ENCODE measurements at places on chromosomes 3 and 15.

DNA sequence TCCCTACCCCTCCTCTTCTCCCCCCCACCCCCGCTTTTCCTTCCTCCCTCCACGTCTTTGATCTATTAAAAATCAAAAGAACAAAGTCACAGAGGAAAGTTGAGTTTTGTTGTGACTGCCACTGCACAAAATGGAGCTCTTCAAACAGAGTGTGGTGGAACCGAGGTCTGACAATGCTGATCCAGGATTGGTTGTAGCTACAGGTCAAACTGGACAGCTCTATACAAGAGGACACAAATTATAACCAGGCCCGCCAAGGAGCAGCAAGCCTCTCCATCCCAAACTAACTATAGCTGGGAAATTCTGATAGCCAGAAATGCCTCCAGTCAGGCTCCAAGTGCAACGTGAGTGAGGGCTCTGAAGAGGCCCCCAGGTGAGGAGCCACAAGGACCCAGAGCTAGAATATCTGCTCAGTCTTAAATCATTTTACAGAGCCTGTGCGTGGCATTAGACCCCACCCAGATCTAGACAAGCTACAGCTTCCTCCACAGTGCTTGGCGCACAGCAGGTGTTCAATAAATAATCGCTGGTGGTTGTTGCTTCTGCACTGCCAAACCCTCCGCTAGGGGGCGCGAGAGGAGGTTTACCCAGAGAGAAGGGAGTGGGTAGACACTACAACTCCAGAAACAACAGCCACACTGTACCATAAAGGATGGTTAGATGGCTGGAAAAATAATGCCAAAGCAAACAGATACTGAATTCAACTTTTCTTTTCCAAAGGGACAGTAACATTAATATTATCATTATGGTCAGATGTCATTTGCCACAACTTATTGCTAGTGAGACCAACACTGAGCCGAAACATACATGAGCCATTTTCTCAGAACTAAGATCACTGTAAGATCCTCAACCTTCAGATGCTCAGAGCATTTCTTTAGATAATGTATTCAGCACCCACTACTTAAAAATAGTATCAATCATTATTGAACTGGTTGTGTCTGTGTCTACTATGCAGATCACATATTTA is 44.6 kb downstream of the ZIC4 start:
- peak; percentile 38 for DNase-seq

DNA sequence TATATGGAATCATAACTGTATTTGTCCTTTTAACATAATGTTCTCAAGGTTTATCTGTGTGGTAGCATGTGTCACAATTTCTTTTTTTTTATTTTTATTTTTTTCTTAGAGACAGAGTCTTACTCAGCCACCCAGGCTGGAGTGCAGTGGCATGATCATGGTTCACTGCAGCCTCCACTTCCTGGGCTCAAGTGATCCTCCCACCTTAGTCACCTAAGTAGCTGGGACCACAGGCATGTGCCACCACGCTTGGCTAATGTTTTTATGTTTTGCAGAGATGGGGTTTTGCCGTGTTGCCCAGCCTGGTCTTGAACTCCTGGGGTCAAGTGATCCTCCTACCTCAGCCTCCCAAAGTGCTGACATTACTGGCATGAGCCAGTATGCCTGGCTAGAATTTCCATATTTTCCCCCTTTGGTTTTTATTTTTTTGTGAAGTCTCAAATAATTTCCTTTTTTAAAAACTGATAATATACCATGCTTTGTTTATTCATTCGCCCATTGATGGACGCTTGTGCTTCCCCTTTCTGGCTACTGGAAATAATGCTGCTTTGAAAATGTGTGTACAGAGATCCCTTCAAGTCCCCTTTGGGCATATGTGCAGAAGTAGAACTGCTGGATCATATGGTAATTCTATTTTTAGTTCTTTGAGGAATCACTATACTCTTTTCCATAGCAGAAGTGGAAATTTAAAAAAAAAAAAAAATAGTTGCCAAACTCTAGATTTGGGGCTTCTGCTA is 28.4 kb downstream of the TMEM40 start:
- DNase-seq: no peak

- DNase-seq: no peak
Measured at GRCh38 chr15:62603742-62604141, 438.7 kb upstream of the C2CD4B start.

DNA sequence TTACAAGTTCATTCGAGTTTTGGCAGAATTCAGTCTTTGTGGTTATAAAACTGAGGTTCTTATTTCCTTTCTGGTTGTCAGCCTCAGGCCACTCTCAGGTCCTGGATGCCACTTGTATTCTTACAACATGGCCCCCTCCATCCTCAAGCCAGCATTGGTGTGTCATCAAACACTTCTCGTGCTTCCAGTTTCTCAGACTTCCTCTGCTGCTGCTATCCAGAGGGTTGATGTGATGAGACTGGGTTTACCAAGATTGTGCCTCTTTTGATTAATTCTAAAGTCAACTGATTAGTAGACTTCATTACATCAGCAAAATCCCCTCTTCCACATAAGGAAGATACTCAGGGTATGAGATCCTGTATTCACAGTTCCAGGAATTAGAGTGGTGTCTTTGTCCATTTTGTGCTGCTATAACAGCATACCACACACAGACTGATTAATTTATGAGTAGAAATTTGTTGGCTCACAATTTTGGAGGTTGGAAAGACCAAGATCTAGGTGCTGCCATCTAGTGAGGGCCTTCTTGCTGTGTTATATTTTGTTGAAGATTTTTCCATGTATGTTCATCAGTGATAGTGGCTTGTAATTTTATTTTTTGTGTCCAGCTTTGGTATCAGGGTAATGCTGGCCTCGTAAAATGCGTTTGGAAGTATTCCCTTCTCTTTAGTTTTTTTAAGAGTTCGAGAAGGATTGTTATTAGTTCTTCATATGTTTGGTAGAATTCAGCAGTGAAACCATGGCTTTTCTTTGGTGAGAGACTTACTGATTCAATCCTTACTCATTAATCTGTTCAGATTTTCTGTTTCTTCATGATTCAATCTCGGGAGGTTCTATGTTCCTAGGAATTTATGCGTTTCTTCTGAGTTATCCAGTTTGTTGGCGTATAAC is 11.1 kb downstream of the LRCH3 start:
- no peak for DNase-seq

DNA sequence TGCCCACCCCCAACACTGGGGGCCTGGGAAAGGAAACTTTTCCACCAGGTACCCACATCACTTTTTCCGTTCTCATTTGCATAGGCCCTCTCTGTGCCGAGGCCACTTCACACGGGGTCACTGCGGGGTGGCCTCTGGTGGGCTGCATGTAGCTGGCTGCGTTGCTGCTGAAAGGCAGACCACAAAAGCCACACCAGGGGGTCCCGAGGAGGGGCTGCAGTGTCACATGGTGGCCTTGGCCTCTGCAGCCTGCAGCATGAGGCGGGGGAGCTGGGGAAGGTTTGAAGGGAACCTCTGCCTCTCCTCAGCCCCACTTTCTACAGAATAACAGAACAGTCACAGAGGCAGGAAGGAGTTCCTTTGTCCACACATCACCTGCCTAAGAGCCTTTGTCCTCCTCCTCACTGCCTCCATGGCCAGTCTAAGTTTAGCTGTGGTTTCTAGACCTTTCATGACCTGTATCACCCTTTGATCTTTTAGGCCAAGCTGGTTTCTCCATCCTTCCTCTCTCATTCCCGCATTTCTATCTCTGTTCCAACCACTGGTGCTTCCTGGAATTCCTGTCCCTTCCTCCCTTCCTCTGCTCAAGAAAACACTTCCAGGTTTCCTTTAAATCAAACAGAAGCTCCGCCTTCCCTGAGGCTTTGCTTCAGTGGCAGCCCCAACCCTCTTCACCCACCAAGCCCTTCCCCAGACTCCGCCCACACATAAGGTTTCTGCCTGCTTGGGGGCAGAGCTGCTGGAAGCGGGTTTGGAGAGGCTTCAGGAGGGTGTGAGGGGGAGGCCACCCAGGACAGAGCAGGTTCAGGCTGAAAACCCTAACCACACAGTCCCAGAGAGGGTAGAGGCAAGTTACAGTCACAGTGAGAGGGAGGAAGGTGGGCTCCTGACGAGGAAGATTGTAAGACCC is 150.7 kb upstream of the TLE3 start:
- DNase-seq: no peak
